ENCODE measurements at places on chromosomes 3 and 15.

GRCh38 chr15:68298882-68299381, 21.4 kb downstream of the FEM1B start:
- peak; percentile 7 for DNase-seq

GRCh38 chr3:147360646-147361453, 45.5 kb downstream of the ZIC4 start:
- DNase-seq = no peak

DNA sequence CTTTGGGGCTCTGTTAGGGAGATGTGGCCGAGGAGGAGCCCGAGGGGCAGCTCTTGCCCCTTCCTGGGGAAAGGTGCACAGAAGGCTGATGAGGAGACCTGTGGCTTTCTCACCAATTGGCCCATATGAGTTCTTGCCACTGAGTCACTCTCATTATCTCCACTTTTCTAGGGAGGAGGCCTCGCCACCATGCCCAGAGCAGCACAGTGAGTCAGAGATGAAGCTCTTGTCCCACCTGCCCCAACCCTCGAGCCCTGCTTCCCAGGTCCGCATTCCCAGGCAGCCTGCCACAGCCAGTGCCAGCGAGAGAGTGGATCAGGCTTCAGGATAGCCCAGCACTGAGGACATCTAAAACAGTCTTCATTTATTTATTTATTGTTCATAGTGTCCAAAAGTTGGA, 53.5 kb downstream of the AMOTL2 start:
- DNase-seq = no peak

DNA sequence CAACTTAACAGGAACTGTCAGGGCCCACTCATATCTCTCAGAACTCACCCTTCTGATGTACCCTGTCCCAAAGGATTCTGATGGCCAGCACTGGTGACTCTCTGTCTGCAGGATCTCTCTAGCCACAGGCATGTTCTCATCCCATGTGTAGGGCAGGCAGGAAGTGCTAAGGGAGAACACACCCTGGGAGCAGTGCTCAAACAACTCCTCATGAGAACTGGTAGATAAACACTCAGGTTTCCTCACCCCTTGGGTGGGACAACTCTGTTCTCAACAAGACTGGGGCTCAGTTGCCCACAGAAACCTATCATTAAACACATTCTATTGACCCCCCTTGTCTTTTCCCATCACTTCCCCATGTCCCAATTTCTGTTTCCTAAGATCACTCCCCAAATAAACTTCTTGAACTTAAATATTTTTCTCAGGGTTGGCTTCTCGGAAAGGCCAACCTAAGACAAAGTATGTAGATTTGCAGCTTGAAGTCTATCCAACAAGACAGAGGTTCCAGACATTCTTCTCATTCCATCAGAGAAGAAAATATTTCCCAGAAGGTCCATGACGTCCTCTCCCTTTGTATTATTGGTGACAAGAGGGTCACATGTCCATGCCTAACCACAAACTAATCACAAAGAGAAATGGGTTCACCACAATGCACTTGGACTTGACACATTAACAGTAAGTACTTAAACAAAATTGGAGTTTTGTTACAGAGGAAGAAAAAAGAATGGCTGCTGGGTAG, 276.6 kb upstream of the GADL1 start:
- DNase-seq = no peak

DNA sequence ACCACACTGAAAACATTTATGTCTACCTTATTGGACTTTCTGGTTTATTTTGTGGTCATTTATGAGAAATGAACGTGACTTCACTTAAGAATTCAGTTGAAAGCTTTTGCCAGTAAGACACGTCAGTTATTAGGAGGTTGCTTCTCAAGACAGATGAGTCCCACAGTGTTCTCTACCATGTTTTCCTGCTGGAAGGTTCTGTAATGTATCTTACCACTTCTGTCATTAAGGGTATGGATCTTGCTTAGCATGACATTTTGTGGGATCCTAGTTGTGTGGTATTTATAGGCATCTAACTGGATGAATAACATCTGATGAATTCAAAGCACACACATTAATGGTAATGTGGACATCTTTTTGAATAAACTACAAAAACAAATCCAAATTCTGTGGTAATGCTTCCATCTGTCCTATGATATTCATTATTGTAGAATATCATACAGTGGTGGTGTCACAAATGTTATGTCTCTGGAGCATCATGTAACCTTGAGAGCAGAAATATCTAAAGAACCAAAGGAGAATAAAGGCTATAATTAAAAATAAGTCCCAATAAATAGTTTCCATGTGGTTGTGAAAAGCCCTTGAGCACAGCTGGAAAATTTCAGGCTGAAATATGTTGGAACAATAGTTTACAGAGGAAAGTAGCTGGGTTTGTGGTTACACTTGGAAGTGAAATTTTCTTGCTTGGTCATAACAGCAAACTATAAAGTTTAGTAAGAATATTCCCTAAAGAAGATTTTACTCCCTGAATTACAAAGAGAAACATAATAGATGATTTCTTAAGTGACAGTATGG, 61.5 kb downstream of the C3orf38 start:
- no peak for DNase-seq

GRCh38 chr3:14212032-14212431, 33.4 kb downstream of the LSM3 start:
- no peak for DNase-seq

DNA sequence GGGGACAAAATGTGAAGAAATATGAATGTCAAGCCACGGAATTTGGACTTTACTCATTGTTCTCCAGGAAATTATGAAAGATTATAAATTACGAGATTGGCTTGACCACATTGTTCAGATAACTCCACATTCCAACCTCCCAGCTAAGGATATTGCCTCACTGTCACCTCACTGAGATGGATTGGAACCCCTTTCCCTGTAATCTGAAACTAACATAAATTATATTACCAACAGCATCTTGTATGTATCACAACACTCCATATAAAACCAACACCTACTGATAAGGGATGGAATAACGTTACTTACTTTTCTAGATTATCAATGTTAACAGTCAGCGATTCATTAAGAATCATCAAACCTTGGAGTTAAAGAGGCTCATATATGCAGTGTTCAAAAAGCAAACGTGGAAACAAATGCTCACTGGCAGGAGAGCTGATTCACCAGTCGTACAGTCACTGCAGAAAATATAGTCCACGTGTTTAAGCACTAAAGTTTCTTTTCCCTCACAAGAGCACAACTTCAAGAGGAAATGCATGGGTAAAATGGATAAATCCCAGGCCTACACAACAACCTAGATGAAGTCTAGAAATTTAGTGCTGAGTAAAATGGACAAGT, 451.5 kb downstream of the FGF12 start:
- no peak for DNase-seq

GRCh38 chr3:136925425-136926190, 32.2 kb upstream of the IL20RB start:
- no peak for DNase-seq

DNA sequence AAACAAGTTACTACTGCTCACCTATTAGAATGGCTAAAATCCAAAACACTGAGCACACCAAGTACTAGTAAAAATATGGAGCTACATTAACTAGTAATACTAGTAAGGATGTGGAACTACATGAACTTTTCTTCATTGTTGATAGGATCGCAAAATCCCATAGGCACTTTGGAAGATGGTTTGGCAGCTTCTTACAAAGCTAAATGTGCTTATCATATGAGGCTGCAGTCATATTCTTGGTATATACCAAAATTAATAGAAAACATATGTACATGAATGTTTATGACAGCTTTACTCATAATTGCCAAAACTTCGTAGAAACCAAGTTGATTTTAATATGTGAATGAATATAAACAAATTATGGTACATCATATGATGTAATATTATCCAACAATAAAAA, 366.8 kb upstream of the KCNMB2 start:
- DNase-seq = no peak

DNA sequence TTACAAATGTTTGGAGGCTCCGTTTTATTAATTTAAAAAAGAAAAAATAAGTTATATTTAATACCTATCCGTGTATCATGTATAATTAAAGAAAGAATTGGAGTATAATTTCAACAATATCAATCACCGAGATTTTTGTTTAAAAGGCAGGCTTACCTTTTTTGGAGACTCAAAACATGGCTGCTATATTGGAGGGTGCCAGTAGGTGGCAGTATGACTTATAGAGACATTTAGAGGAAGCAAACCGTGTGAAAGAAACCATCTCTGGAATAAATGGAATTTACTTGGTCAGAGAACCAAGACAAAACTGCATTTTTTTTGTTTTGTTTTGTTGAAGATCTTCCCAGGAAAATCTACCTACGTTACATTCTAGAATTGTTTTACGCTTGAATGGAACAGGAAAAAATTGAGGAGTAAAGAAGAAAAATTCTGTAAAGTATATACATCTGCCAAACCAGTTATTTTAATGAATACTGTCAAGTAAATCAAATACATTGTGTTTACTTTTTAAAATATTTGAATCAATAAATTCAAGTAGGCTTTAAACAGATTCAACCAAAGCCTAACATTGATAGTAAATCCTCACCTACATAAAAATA, 802.6 kb upstream of the ALCAM start:
- DNase-seq = no peak

DNA sequence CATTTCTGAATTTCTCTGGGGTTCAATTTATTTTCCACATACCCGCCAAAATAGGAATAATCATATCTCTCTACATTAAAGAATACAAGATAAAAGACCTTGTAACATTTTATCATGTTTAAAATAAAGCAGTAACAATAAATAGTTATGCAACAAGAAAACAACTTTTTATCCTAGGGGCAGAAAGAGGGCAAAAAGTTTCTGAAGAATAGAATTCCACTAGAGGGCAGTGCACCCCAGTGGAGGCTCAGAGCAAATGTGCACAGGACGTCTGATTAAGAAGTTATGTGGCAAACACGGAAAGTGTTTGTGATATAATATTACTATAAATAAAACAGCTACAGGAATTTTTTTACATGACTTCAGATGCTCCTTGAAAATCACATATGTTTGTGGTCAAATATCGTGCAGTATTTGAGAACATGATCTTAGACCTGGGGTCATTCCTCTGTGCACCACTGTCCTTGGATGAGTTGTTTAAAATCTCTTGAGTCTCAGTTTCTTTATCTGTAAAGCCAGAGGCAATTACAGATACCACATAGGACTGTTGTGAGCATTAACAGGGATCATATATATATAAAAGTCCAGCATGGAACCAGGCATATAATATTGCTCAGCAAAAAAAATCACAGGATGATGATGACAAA, 13.2 kb upstream of the PIK3R4 start:
- DNase-seq = peak; percentile 36

DNA sequence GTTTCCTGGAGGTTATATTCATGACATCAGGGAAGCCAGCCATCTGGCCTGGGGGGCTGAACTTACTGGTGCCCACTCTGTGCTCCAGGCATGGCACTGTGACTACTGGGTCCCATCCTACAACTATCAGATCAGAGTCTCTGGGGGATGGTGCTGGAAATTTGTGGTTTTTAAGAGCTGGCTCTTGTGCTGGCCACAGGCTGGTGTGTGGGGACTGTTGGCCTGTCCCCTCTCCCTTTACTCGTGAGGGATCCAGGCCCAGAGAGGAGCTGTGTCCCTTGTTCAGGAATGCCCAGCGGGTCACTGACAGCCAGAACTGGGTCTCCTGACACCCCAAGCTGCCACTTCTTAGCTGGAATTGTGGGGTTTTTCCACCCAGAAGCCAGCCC, 44.5 kb upstream of the SEC22A start:
- no peak for DNase-seq

DNA sequence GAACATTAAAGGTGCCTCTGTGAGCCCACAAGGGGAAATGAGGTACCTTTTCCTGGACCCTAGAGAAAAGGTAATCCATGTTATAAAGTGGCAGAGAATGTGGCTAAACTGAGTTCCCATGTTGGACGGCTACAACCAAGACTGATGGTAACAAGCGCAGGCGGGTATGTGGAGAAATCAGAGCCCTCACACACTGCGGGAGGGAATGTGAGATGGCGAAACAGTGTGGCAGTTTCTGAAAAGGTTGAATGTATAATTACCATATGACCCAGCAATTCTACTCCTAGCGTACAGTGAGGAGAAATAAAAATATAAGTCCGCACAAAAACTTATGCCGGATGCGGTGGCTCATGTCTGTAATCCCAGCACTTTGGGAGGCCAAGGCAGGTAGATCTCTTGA, 24.1 kb upstream of the SHISA5 start:
- no peak for DNase-seq

GRCh38 chr15:72919936-72920465, 132.3 kb upstream of the NEO1 start:
- no peak for DNase-seq

DNA sequence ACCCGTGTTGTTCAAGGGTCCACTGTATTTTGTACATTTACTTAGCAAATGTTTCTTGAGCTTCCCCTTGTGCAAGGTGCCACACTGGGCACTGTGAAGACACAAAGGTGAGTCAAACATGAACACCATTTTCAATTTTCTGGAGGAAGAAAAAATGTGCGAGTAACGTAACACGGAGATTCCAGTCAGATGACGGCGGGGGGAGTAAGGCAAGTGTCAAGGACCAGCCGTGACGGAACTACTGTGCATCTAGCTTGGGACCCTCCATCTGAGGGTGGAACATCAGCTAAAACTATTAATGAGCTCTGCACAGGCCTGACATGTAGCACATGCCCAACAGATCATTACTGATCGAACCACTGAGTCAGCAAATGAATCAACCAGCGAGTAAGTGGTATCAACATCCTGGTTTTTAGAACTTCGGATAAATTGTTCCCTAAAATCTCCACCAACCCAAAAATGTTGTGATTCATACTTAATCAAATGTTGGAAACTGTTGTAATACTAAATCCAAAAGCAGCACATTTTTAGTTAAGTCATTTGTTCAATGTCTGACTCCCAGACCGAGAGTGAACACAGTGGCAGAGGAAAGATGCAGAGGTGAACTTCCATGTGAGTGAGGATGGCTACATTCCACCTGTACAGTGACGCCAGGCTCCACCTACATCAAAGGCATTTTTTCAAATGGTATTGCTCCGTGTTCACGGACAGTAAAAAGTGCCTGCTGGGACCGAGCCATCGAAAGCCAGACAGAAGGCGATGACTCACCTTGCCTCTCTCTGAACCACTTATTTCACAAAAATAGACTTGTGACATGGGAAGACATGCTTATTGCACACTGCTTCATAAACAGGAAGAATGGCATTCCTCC, 172.2 kb downstream of the ATP10A start:
- DNase-seq = no peak

GRCh38 chr15:61621146-61621545, 392.0 kb upstream of the RORA start:
- peak; percentile 12 for DNase-seq

GRCh38 chr15:45169608-45170480, 17.9 kb downstream of the SHF start:
- no peak for DNase-seq

DNA sequence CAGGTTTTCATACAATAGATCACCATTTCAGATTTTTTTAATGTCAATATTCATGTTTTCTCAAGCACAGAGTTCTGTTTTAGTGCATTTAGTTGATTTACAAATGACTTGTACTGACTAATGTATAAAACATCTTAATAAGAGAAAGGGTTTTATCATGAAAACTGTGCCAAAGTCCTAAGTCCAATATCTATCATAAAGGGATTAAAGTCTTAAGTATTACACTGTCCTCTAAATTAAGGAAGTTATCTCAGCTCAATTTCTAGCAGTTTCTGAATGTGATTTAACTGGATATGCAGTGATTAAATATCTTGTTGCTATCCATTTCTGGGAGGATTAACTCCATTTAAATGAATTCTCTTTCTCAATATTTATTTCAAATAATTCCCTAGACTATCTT, 381.1 kb upstream of the CNTN4 start:
- no peak for DNase-seq
